Adipocyte (in vitro differentiated cells): ENCODE measurements at places on chromosomes 1 and 21.

GRCh38 chr21:33618407-33618806 is 23.1 kb downstream of the CRYZL1 start:
- DNase-seq, result no peak

- DNase-seq, result no peak
Measured at GRCh38 chr1:158414651-158415345, 11.2 kb downstream of the OR10K2 start.

DNA sequence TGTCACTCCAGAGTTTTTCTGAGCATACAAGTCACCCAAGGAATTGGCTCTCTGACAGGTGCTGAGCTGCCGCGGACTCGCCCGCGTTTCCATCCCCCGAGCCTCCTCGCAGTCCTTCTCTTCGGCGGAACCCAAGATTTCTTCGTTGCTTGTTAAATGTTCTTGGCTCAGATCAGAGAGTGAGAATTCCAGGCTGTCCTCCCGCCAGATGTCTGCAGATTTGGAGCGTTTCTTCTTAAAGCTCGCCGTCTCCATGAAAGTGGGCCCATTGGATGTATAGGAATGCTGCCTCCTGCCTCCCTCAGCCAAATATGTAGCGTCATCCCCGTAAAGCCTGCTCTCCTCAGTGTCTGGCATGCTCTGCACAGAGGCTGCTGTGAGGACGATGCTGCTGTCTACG is 77.8 kb downstream of the TIAM1 start:
- DNase-seq, result no peak

DNA sequence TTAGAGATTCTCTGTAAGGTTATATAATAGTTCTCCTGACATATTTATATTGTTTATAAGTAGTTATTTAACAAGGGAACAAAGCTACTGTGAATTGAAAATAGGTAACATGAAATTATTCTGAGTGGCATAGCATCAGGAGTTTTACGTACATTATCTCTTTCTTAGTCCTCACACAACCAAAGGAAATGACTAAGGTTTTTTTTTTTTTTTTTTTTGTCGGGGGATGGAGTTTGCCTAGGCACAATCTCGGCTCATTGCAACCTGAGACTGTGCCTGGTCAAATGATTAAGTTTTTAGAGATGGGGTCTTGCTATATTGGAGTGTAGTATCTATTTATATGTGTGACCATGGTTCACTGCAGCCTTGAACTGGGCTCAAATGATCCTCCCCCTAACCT is 24.9 kb downstream of the TMED5 start:
- no peak for DNase-seq

- DNase-seq, result no peak
Measured at GRCh38 chr1:111332190-111332589, 41.5 kb downstream of the CHIA start.

GRCh38 chr1:183911285-183911684 is 106.4 kb downstream of the RGL1 start:
- no peak for DNase-seq

DNA sequence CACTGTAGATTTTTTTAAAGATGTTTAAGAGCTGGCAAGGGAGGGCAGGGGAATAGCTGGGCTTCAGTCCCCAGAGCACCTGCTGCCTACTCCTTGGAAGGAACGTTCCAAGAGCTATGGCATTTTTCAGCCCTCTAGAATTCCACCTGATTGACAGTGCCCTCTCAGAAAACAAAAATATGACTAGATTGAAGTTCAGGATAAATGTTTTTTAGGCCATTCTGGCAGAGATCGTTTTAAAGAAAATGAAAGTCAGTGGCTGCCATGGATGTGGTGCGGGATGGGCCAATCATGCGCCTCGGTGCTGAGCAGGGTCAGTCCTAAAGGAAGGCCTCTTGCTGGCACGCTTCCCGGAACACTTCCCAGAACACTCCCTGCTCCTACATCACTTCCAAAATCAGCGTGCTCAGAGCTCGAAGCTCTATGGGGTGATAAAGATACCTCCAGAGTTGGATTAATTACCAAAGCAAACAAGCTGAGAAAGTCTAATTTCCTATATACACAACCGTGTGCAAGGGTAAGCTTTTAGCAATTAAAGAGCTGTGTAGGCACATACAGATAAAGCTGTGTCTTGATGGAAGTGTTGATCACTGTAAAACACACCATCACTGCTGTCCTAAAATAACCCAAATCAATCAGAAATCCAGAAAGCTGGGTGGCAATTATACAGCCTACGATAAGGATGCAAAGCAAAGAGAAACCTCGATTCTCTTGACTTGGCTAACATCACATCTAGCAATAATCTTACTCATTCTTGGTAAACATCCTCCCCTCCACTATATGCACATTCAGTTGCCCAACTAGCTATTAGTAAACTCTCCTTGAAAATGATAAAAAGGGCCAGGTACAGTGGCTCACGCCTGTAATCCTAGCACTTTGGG is 34.6 kb downstream of the TGFBR3 start:
- DNase-seq, result peak; percentile 82

- no peak for DNase-seq
Measured at GRCh38 chr1:210523830-210524229, 195.1 kb downstream of the HHAT start.

- no peak for DNase-seq
Measured at GRCh38 chr21:33899199-33899598, 16.4 kb downstream of the ATP5PO start.
